ENCODE measurements at places on chromosomes 1 and 21.

DNA sequence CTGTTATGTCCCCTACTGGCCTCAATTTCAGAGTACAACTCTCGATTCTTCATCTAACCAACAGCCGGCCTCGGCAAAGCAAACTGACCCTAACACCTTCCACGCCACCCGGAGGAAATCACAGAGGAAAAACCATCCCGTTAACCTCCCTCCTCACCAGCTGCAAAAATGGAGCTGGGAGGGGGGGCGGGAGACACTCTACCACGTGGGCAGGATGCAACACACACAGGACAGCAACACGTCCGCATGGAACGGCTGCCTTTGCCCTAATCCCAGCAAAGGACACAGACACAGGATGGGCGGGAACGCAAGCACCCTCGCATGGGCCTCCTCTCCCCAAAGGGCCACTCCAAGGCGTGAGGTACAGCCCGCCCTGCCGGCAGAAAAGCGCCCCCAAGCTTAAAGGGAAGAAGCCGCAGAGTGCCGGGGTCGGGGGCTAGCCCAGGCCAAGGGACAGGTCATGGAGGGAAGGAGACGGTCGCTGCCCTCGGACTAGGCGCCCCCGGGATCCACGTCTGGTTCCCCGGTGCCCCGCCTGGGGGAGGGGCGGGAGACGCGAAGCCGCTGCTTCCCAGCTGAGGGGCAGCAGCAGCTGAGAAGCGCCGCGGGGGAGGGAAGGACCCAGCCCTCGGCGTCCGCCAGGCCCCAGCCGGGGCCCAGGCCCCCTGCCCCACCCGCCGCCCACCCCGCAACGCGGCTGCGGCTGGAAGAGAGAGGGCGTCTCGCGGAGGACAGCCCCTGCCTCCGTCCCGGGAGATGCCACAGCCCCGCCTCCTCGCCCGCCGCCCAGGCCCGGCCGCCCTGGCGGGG is 590 bp downstream of the FOXJ3 start:
- peak; percentile 72 for DNase-seq

GRCh38 chr1:48679859-48680258 is 96.8 kb downstream of the BEND5 start:
- DNase-seq, result no peak

- no peak for DNase-seq
Observed at GRCh38 chr1:169128562-169128961, 22.1 kb downstream of the ATP1B1 start.

GRCh38 chr1:175152006-175152652 is 40.4 kb downstream of the KIAA0040 start:
- peak; percentile 33 for DNase-seq

GRCh38 chr21:45838634-45839033 is 142.9 kb upstream of the COL6A1 start:
- no peak for DNase-seq

GRCh38 chr1:111811891-111812290 is 56.2 kb downstream of the DDX20 start:
- DNase-seq, result no peak

DNA sequence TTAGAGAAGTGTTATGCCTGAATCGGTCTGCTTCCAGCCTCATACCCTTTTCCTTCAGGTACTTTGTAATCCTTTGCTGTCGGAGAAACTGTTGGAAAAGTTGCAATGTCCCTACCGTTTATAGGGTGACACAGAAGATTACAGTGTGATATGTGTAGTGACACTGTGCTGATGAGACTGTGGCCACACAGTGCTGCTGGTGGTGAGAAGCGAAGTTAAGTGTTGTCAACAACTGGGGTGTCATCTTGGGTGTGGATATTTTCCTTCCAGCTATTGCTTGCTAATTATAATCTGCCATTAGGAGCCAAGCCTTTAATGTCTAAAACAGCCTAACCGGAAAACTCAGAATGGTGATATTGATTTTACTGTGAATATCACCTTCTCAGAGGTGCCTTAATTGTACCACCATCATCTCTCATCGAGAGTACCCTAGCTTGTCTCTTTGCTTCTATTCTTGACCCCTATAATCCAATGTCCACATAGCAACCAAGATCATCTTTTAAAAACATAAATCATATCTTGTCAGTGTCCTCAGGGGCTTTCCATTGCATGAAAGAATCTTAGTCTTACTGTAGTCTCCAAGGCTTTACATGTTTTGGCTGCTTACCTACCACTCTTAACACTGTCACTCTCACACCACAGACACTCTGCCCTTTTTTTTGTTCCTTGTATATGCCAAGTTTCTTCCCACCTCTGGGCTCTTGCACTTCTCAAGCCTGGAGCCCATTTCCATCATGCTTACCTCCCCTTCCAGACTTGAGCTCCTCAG is 89.4 kb upstream of the PGD start:
- no peak for DNase-seq

DNA sequence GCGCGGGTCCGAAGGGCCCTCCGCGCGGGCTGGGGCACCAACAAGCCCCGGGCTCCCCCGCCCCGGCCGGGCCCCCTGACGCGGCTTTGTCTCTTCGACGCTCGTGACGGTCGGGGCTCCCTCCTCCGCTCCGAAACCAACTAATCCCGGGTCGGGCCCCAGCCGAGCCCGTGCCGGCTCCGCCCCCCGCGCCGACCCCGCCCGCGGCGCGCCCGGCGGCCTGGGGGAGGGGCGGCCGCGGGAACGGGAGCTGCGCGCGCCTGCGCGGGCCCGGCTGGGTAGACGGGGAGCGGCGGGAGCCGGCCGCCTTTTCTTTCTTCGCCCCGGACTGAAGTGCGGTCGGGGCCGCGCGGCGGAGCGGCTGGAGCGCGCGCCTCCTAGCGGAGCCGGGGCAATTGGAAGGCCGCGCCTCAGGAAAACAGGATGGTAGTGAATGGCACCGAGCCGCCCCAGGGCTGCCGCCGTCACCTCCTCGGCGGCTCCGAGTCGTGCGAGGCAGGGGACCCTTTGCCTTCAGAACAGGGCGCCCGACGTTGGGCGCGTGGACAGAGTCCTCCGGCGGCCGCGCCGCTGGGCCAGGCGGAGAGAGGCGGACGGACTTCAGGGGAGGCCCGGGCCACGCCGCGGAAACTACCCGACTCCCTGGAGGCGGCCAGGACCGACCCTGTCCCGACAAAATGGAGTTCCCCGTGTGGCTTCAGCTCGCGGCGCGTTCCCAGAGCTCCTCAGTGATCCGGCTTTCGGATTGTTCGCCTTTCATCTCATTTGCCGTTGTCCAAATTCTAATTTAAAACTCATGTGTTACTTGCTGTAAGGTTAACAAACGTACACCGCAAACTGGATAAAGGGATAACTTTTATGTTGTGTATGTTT is at the start of gene TP53BP2:
TP53BP2 (minus strand) TSS at position 138 of the 873 bp plus-strand sequence. CDS start 267 bp downstream, outside the sequence.
- DNase-seq, result peak; percentile 93

DNA sequence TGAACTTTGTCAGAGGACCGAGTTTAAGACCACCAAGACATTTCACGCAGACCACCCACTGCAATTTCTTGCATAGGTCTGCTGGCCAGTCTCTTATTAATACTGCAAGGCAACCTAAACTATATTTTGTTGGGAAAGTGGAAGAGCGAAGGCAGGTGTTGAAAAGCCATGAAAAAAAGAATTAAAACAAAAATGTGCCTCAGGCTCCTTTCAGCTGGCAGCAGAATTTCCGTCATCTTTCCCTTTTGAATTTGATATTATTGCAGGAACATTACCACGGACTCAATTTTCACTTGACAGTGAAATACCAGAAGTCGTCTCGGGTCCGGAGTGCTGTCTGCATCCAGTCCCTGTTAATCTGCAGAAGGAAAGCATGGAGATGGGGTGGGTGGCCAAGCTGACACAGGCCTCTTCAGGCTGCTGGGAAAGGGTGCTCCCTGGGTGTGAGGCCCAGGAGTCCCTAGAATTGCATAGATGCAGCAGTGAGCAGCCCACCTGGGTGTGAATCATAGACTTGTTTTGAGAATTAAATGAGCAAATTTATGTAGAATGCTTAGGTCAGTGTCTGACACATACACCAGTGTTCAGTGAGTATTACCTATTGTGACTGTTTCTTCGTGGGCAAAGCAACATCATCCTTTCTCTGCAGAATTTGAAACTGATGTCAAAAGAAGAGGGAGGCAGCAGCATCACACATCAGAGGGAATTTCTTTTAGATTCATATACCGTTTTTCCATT is 150.7 kb downstream of the PBX1 start:
- no peak for DNase-seq

DNA sequence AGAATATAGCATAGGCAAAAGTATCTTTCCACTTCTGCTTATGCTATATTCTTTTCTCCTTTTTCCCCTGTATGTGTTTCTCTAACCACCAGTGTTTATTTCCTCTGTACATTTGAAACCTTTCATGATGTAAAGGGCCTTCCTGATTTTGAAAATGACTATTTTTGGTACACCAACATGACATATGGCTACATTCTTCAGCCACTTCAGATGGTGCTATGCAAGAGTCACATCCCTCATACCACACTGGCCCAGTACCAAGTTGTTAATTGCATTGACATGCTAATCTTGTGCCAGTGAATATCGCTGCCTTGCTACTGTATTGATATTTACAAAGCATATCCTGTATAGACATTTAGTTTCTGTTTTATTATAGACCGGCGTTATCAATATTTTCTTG is 408.7 kb downstream of the NCAM2 start:
- no peak for DNase-seq

- no peak for DNase-seq
Observed at GRCh38 chr1:30196457-30196856, 526.9 kb downstream of the MATN1 start.

DNA sequence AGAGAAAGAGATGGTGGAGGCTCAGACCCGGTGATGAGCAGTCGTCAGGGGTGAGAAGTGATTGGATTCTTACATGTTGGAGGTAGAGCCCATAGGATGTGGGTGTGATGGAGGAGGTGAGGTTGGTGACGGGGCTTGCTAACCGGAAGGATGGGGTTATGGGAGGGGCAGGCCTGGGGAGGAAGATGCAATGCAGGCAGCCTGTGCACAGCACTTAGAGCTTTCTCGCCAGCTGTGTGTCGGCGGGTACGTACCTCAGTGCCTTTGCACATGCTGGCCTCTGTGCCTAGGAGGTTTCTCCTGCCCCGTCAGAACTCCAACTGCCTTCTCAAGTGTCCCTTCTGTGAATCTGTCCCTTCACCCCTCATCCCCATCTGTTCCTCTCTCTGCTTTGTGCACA is 2.9 kb upstream of the BSND start:
- no peak for DNase-seq

DNA sequence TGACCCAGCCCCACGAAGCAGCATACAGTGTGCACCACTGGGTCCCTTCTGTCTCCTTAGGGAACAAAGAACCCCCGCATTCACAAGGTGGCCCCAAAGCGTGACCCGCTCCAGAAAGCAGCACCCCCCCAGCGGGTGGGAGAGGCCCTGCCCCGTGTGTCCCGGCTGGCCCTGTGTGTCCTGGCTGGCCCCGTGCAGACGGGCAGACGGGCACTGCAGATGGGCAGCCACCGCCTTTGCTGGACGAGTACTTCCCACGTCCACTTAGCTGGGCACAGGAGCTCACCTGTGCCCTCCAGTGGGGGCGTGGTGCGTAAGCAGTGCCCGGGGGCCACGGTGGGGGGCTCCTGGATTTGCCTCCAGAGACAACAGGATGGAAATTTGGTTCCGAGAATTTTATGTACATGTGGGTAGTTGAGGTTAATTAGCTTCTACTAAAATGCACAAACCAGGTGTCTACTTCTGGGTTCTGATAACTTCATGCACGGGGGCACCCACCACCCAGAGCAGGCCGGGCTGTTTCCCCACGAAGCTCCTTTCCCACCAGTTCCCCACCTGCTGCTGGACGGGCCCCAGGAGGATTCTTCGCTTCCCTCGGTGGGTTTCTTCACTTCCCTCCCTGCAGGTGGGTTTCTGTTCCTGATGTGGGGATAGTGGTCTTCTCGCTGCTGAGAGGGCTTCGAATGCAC is 33.2 kb upstream of the SLC19A1 start:
- DNase-seq, result no peak

- no peak for DNase-seq
Observed at GRCh38 chr1:44447051-44447810, 42.2 kb downstream of the RNF220 start.
